ENCODE measurements at places on chromosomes 6 and 20.

DNA sequence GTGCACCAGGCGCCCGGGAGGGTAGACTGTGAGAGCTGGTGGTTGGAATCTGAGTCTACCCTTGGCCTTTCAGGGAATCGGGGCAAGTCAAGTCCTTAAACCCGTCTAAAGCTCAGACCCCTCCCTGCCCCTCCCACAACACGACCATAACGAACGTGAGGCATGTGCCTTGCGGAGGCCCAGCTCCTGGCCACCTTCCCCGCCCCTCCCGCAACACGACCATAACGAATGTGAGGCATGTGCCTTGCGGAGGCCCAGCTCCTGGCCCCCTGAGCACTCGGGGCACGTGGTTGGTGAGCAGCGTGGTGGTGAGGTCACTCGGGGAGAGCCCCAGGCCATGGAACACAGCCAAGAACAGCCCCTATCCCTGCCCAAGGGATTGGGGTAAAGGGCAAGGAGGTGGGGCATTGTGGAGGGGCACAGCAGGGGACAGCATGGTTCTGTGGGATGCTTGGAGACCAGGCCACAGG, 132.2 kb downstream of the TAF4 start:
- DNase-seq = no peak

- no peak for DNase-seq
Observed at GRCh38 chr20:44222633-44223368, 12.2 kb upstream of the OSER1 start.

DNA sequence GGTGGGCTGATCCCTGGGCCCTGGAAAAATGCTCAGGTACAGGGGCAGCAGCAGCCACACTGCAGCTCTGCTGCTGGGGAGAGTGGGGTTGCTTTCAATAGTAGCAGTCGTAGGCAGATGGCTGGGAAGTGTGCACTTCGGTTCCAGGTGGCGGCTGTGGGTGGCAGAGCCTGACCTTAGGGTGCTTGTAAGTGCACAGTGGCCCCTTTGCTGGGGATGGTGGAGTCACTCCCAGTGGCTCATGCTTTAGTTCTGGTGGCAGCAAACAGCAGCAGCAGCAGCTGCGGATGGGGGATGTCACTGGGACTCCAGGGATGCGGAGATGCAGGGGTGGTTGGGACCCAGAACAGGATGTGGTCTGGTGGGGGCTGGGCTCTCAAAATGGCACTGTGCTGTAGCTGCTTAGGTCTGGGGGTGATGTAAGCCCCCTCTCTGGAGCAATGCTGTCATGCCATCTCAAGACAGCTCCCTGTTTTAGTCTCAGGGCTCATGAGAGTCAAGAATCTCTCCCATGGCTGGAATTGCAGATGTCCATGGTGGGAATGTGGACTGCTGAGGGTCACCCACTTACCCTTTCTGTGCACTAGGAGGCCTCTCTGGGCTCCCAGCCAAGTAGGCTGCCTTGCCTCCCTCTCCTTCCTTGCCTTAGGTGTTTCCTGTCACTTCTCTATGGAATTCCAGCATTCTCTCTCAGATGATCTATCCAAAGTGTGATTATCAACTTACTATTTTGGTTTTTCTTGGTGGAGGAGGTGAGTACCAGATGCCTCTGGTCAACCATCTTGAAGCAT, 146.7 kb upstream of the SLC22A23 start:
- no peak for DNase-seq

GRCh38 chr6:43127877-43128276, 43.2 kb upstream of the SRF start:
- DNase-seq = no peak

DNA sequence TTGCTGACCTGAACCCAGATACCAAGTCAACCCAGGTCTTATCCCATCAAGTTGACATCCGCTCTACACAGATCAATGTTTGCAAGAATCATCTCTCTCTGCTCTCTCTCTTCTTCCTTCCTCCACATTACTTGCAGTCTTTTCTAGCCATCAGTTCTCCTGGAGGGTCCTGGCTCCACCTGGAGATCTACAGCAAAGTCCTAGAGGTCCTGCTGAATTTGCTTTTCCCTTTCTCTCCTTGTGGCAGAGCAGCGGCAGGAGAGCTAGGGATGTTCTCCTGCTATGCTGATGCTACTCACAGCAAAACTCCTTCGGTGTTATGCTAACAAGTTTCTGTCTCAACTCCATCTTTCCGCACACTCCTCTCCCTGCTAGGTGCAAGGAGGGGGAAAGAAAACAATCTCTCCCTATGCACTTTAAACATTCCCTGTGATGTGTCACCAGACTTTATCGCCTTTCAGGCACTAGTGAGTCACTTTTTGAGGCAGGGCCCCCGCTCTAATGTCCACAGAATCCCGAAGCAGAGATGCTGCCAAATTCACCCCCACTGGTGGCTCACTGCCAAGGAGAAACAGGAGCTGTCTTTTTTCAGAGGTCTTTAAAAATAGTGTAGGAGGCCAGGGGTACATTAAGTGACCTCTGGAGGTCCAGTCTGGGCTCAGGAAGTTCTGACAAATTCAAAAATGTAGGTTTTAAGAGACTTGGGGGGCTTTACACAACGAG, 62.6 kb downstream of the FAM50B start:
- DNase-seq = no peak

DNA sequence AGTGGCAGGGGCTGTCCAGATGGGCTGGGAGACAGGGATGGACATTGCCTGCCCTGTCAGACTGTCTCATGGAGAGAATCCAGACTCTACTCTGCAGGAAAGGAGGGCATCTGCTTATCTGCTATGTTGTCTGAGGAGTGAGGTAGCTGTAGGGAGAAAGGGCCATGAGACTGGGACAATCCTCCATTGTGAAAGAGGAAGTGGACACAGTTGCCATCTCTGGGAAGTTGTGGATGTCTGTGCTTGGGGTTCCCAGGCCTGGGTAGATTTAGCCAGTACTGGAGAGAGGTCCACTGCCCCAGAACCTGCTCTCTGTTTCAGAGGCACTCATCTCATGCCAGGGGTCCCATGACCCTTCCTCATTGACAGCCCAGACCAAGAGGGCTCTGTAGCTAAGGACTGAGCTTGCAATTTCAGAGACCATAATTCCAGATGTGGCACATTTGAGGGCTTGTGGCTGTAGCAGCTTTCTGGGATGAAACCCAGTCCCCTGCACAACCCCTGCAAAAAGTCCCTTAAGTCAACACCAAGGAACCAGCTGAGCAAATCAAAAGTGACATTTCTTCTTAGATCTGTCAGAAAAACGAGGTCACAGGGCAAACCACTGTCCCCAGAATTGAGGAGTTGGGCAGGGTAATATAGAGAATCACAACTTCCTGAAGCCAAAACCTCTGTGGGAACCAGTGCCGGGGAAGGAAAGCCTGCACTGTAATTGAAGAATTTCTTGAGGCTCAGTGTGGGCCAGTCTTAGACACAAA, 4.1 kb upstream of the SIRPG start:
- no peak for DNase-seq

DNA sequence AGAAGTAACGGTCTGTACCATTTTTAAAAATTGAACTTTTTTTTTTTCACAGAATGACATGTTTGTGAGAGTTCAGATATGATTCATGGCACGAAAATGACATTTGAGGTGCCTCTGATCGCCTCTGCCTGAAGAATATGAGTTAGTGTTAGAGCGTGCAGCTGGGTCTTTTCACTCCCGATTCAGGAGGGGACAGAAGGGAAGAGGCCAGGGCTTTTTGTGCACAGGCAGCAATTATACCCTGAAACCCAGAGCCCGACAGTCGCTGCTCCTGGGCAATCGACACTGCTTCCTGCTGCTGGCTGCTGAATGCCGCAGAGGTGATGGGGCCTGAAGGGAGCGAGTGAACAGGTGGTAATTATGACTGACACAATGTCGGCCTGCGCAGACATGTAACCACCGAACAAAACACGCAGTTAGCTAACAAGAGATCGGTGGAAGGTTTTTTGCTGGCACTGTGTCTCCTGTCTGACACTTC, 652.0 kb upstream of the NOX3 start:
- DNase-seq = no peak

- peak; percentile 33 for DNase-seq
Observed at GRCh38 chr20:21615617-21616080, 89.8 kb upstream of the PAX1 start.

DNA sequence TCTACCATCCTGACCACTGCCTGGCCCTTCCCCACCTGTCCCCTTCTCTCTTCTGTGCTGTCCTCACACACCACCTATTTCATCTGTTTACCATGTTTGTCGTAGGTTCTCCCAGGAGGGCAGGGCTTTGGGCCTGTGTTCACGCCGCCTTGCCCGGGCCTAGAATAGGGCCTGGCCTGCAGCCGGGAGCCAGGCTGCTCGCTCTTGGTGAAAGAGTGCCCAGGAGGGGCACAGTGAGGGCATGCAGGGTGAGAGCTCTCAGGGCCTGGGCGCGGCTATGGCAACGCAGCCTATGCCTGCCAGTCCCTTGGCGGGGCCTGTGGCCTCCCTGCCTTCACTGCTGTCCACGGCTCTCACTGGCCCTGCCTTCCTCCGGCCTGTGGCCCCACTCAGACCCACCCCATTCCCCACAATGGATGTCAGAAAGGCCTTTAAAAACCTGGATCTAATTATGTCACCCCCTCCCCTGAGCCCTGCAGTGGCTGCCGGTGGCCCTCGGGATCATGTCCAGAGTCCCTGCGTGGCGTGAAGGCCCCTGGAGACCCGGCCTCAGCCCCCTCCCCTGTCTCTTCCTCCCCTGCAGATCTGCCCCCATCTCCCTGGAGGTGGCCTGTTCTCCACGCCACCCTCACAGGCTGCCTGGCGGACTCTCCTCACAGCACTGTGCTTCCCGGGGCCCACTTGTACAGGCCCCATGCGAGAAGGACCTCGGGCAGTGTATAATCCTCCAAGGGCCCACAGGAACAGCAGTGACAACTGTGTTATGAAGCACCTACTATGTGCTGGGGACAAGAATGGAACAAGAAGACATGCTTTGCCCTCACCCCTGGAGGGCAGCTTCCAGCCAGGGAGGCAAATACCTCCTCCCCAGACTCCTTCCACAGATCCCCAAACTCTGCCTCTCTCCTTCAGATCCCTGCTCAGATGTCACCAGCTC, 22.9 kb upstream of the NOL4L start:
- no peak for DNase-seq

DNA sequence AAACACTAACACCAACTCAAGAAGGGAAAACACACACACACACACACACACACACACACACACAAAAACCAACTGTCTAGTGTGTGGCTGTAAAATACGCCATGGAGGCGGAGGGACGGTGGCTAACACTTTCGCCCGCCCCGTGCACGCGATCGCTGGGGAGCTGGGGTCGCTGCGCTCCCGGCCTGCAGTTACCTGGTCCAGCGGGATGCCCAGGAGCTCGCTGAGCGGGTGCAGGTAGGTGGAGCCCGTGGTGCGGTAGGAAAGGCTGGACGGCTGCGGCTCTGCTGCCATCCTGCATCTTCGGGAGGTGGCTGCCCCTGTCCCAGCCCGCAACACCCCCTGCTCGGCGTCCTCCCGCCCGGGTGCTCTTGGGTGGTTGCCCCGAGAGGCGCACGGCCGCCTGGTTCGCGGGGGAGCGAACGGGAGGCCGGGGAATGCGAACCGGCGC, 303 bp downstream of the MBOAT1 start:
- peak; percentile 57 for DNase-seq

- DNase-seq = no peak
Observed at GRCh38 chr6:147595961-147596360, 87.5 kb downstream of the SAMD5 start.

GRCh38 chr6:74018825-74019224, 322.8 kb downstream of the CD109 start:
- DNase-seq = no peak

DNA sequence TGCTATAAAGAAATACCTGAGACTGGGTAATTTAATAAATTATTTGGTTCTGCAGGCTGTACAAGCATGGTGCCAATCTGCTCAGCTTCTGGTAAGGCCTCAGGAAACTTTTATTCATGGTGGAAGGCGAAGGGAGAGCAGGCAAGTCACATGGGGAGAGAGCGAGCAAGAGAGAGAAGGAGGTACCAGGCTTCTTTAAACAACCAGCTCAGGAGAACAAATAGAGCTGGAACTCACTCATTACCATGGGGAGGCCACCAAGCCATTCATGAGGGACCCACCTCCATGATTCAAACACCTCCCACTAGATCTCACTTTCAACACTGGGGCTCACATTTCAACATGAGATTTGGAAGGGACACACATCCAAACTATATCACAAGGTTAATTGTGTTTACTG, 44.9 kb upstream of the CRISP1 start:
- no peak for DNase-seq

DNA sequence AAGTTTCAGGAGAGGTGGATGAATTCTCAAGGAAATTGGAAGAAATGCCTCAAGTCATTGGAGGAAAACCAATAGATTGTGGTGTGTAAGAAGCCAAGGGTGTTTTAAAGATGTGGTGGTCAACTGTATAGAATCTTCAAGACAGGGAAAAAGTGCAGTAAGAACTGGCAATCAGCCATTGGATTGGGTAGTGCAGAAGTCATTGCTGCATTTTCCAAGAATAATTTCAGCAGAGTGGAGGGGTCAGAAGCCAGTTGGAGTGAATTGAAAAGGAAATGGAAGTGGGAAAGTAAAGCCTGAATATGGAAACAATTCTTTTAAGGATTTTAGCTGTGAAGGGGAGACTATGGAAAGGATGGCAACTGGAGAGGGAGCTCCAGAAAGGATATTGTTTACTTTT, 128.2 kb upstream of the TMEM170B start:
- DNase-seq = no peak

DNA sequence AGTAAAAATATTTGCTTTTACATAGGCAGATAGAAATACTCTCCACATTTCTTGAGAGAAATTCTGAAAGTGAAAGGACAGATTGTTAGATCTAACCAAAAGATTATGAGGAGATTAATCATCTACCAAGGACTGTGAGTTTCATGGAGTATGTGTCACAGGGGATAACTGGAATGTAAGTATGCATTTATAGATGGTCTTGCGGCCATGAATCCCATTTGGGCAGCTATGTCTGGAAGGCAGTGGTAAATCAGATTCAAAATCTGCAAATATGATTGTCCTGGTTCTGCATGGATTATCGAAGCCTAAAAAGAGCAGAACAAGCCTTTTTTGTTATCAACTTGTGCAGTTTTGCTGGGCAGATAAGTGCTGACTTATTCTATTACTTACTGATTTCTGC, 293.8 kb downstream of the RFPL4B start:
- no peak for DNase-seq

DNA sequence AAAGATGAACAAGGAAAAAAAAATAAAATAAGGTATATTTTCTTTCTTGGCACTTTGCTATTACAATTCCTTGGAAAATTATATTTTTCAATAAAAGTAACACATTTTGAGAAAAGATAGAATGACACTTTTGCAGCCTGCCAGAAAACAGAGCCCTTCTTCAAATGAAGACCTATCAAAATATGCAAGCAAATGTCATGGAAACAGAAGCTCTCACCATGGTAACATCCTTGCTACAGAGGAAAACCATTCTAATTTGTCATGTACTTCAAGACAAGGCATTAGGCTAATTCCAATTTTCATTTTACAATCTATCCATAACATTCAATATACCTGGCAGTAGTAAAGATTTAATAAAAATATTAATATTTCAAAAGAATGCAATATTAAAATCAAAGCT, 177.9 kb downstream of the RNGTT start:
- DNase-seq = no peak

DNA sequence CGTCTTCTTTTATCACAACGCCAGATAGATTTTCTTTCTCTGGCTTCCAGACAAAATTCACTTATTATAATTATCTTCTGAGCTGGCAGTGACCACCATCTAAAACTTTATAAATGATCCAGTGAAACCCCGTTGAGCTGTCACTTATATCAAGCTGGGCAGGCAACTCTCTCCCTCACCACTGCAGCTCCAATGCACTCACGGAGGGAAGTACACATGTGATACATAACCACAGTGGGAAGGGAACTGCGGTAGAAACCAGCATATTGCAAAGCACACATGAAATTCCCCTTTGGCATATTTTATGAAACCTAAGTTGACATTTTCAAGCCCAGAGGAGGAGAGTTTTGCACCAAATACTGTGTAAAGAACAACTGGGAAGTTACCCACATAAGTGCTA, 536.9 kb downstream of the HACE1 start:
- no peak for DNase-seq

Data from CD4-positive, alpha-beta T cell treated with Interleukin-10 for 1 hour (primary cell).